ENCODE measurements at places on chromosomes 1 and 21.

DNA sequence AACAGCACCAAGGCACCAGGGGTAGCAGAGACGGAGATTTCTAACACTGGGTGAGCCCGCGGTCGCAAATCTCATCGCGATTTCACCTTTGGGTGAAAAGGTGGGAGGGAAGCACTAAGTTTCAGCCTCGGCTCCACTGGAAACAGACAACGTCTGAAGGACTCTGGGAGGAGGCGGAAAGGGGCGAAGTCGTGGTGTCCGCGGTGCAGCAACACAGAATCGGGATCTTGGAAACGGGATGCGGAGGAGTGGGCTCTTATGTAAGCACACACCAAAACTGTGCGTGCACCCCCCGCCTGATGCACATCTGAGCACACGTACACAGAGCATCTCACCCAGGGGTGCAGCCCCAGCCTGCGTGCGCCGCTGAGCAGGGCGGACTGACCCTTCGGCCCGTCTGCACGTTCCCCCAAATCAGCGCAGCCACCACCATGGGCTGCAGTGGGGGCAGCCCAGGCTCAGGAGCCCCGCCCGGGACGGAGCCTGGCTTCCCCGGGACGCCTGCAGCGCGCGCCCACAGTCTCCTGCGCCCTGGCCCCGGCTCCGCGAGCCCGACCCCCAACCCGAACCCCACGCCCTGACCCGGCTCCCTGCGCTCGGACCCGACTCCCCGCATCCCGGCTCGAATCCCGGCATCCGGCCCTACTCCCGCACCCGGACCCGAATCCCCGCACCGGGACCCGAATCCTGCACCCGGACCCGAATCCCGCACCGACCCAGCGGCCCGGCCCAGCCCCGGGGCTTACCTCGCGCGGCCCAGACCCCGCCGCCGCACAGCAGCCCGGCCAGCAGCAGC lies 670 bp downstream of the CLSTN1 start:
- no peak for DNase-seq

- no peak for DNase-seq
Measured at GRCh38 chr1:46394872-46395465, 852 bp downstream of the FAAH start.

- peak; percentile 8 for DNase-seq
Measured at GRCh38 chr1:230268371-230269170, 157.6 kb downstream of the PGBD5 start.

- DNase-seq, result no peak
Measured at GRCh38 chr1:205775717-205776056, 405 bp upstream of the RAB29 start.

DNA sequence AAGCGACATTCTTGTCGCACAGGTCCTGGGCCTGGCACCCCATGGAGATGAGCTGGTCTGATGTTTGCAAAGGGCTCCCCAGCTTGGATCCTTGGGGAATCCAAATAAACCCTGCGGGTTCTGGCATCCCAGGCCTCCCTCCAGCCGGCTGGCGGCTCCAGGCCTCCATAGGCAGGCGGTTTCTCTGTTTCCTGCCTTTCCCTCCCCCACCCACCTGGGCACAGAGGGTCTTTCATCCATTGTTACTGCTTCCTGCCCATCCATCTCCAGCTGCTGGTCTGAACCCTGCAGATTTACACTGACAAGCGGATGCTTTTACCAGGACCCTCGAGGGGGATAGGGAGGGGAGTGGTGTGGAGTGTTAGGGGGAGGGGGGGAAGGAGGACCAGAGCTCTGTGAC lies 39.1 kb upstream of the ID3 start:
- no peak for DNase-seq

- DNase-seq, result no peak
Measured at GRCh38 chr1:169309178-169310166, 58.1 kb downstream of the NME7 start.
